ENCODE measurements at places on chromosomes 1 and 21.

DNA sequence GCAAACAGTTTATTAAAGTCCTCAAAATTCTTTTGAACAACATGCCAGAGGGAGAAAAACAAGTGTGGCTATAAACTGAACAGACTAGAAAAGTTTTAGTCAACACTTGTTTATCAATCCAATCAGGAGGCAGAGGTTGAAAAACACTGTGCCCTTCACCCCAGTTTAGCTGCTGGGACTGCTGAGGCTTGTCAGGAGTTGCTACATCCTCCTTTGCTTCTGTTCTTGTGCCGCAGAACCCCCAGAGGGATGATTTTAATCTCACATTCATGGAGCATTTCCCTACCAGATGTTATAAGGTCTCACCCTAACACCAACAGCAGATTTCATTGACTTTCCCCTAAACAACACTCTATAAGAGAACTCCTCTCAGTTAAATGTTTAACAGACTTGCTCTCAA, 321.2 kb downstream of the VAV3 start:
- no peak for DNase-seq

GRCh38 chr1:229557200-229557850, 1.2 kb downstream of the ABCB10 start:
- DNase-seq = no peak

DNA sequence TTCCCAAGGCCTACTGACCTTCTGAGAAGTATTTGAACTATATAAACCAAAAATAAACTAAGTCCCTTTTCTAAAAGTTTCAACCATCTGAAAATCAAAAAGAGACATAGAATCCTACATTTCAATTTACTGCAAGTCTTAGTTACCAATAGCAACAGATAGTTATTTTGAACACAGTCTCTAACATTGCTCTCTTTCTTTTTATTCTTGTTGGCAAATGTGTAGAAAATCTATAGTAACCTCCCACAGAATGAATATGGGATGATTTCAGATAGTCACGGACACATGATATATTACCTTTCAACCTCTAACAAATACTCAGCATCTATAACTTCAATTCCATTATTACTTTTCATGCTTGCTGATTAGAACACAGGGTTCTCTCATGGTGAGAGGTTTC, 68.9 kb upstream of the RAB3GAP2 start:
- no peak for DNase-seq

GRCh38 chr1:233667741-233668140, 53.8 kb downstream of the KCNK1 start:
- no peak for DNase-seq

DNA sequence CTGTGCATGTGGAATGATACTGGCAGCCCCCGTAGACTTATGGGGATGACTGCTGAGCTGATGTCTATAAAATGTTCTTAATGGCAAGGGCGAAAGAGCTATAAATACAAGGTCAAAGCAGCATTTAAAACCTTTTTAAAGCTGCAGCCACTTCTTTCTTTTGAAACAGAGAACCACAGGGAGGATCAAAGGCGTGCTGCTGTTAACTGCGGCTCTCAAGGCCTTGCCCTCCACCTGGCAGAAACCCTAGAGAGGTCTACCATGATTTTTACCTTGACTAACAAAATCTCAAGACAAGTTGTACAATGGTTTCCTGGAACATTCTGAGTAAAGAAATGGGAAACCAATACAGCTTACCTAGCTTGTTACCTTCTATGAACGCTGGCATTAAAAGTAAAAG, 89.7 kb downstream of the SLC45A1 start:
- DNase-seq = no peak

DNA sequence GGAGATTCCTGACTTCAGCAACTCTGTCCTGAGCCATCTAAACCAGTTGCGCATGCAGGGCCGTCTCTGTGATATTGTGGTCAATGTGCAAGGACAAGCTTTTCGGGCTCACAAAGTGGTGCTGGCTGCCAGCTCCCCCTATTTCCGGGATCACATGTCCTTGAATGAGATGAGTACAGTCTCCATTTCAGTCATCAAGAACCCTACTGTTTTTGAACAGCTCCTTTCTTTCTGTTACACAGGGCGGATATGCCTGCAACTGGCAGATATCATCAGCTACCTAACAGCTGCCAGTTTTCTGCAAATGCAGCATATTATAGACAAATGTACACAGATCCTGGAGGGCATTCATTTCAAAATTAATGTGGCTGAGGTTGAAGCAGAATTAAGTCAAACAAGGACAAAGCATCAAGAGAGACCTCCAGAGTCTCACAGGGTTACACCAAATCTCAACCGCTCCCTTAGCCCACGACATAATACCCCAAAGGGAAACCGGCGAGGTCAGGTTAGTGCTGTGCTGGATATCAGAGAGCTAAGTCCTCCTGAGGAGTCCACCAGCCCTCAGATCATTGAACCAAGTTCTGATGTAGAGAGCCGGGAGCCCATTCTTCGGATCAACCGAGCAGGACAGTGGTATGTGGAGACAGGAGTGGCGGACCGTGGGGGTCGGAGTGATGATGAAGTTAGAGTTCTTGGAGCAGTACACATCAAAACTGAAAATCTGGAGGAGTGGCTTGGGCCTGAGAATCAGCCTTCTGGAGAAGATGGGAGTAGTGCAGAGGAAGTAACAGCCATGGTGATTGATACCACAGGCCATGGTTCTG, 2.3 kb downstream of the ZBTB37 start:
- no peak for DNase-seq

- DNase-seq = no peak
Measured at GRCh38 chr1:234114648-234115307, 210.3 kb downstream of the SLC35F3 start.

GRCh38 chr1:230573658-230574057, 68.6 kb upstream of the COG2 start:
- DNase-seq = no peak

- no peak for DNase-seq
Measured at GRCh38 chr1:43432171-43432860, 21.4 kb downstream of the HYI start.

- DNase-seq = no peak
Measured at GRCh38 chr1:22508329-22508728, 55.0 kb upstream of the EPHA8 start.

GRCh38 chr1:245153552-245154428, 995 bp upstream of the KIF26B start:
- no peak for DNase-seq

DNA sequence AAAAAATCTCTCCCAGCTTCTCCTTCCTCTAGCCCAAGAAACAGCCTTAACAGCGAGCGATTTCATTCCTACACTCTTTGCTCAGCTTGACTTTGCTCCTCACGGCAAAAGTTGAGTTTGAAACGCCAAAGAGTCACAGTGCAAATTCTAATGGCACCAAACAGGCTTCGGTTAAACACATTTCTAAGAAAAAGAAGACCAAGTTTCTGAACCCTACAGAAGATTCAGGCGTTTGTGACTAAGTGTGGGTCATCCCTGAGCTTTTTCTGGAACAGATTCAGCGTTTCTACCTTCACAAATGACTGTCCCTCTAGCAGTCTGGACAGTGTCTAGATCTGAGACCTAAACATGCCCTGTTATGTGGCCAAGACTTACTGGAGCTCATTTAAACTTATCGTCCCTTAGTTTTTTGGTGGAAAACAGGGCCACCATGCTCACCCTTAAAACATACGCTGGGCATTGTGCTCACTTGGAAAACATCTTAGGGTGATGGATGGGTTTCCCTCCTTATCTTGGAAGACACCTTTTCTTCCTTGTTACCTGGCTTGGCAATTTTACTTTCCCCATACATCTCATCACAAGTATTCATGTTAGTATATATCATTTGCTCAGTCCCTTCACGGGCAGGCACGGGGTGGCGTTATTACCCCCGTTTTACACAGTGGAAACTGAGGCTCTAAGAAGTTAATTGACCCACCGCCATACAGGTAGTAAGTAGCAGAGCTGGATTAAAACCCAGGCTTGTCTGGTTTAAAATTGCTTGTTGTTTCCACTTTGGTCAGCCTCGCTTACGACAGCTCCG, 1.0 kb downstream of the C1orf198 start:
- no peak for DNase-seq

GRCh38 chr1:178434360-178434759, 62.4 kb downstream of the CLEC20A start:
- no peak for DNase-seq

GRCh38 chr1:15160626-15161025, 7.1 kb downstream of the TMEM51 start:
- no peak for DNase-seq

- DNase-seq = no peak
Measured at GRCh38 chr1:76625886-76626678, 241.2 kb upstream of the ST6GALNAC5 start.

DNA sequence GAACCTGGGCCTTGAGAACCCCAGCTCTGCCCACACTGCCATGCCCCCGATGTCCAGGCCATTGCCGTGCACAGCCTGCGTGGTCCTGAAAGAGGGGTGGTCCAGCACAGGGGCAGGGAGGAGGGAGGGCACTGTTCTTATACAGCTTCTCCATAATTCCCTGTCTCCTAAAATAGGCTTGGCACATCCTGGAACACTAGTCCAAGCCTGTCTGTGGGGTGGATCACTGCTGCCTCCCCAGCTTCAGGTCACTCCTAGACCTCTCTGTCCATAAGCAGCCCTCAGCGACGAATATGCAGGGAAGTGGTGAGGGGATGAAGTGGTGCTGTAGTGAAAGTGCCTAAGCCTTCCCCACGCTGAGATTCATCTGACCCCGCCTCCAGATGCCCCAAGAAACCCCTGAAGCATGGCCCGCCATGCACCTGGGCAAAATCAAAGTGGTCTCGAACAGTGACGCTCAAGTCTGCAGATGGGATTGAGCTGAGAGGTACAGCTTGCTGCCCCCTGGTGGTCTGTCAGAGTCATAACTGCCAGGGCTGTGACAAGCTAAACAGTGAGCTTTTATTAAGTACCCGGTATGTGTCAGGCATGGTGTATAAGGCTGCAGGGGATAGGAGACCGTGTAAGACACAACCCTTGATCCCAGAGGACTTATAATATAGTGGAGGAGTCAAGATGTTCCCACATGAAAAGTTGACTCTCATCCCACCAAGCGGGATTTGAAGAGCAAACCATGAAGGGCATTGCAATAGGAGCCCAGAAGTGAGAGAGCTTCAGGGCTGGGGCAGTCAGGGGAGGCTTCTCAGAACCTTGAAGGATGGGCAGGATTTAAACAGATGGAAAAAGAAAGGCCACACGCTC, 66.6 kb downstream of the FAM163A start:
- no peak for DNase-seq

GRCh38 chr1:118337346-118337745, 152.3 kb upstream of the SPAG17 start:
- no peak for DNase-seq

GRCh38 chr1:111515291-111516004, 12.0 kb upstream of the ADORA3 start:
- no peak for DNase-seq

GRCh38 chr21:28431527-28432200, 561.0 kb downstream of the LTN1 start:
- no peak for DNase-seq

- no peak for DNase-seq
Measured at GRCh38 chr1:234606784-234607108, 3.2 kb downstream of the IRF2BP2 start.

DNA sequence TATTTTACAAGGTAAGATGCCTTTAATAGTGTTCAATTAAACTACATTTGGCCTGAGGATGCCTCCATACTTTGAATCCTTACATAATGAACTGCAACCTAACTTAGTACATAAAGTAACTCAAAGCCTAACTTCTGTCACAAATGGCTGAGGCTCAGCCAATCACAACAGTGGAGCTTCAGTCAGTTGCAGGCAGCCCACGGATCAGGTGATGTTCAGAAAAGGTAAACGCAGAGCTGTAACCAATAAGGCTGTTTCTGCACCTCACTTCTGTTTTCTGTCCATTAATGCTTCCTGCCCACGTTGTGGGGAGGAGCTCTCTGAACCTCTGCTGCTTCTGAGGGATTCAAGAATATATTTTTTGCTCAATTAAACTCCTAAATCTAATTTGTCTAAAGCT, 94.8 kb upstream of the KIAA0040 start:
- DNase-seq = no peak

GRCh38 chr1:214216021-214216420, 64.9 kb upstream of the SMYD2 start:
- DNase-seq = no peak

GRCh38 chr1:109399326-109399957, 1.7 kb upstream of the SORT1 start:
- DNase-seq = no peak
